ENCODE measurements at places on chromosomes 16 and 17. TPM values are rescaled to one million over a fixed set of nuclear protein-coding genes. Genes with fewer than 3 reads are reported as not detected.

Gene UTS2R
- not detected for total RNA-seq

Gene CDRT15
- total RNA-seq = not detected

Gene AURKB
- total RNA-seq = 153 TPM

Gene RPGRIP1L
- 9.4 TPM for total RNA-seq

Gene CHP2
- not detected for total RNA-seq

Gene MAPT
- total RNA-seq = 1.5 TPM

Gene KRTAP2-1
- total RNA-seq = not detected

Gene PRKCB
- 0.15 TPM for total RNA-seq
